ENCODE measurements at places on chromosomes 11 and 22.

DNA sequence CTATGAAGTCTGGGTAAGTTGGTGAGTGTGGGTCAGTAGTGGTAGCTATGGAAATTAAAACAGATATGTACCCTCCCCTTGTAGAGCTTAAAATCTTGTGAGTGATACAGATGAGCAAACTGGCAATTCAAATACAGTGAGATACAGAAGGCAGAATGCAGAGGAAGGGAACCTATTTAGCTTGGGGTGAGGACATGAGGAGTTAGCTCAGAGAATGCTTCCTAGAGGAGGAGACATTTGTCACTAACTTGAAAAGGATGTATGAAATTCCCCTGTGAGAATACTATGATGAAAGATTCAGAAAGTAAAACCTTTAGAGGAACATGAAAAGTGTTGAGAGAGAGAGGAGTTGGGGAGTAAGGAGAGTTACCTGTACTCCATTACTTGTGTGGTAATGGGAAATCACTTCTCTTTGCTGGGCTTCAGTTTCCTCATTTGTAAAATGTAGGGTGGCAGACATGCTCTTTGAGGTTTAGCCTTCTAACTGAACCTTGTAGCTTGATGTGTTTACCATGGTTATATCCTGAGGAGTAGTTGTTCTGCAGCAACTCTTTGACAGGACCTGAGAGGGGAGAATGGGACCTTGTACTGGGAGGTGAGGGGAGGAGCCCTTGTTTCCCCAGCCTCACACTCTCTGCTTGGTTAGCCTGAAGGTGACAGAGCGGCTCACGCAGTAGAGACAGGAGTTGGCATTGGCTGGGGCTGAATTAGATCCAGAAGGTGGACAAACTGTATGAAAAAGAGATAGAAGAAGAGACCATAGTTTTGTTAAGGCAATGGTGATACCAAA, 17.9 kb downstream of the SWAP70 start:
- DNase-seq: no peak

GRCh38 chr22:28630177-28630574, 49.5 kb downstream of the TTC28 start:
- no peak for DNase-seq

DNA sequence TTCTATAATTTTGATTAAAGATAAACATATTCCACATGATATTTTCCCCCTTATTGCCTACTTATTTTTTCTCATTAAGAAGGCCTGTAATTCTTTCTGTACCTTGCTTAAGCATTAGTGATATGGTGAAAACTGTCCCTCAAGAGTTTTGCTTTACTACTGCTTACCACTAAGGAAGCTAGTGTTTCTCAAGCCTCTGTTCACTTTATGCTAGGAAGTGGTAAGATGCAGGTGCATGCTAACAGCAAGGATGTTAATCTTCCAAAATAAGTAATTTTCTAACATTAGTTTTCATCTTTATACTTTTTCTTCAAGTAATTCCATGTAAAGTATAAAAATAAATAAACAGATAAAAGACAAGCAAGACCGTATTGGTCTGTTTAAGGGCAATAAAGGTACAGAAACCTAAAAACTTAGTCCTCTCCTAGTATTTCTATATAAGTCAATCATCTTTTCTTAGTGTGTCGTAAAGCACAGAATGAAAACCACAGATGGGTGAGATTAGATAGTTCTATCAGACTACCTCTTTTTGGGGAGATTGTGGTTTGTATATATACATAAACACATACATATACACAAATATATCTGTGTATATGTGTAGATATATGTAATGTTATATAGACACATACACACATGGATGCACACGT, 731.0 kb upstream of the CNTN5 start:
- no peak for DNase-seq

DNA sequence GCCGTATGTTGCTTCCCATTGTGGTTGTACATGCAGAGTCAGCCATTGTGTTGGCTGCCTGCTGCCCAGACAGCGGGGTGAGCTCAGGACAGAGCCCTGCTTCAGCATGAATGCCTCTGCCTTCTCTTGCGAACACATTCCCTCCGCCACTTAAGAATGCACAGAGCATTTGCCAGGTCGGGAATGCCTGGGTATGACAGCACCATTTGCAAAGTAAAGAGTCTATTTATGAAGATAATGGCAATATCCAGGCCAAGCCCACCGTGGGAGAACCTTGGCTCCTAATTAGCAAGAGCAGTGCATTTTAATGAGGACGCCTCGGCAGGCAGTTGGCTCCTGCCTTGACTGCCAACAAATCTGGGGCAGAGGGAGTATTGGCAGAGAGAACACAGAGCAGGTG, 62.5 kb upstream of the SORL1 start:
- no peak for DNase-seq

DNA sequence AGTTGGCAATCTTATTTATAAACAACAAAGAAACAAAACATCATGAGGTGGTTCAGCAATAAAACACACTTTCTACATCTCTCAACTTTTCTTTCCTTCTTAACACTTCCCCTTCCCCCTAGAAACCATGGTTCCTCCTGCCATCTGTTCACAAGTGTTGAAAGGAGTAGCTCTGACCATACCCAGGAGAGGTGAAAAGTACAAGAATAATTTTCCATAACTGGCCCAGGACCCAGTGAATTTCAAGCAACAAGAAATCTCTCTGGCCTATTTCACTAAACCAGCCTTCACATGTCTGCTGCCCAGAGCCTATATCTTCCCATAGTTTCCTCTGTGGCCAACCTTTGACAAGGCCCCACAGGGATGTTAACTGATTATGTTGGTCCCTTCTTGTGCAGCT, 98.2 kb upstream of the CEP126 start:
- DNase-seq: no peak

- no peak for DNase-seq
These were observed 366.3 kb downstream of the TBC1D22A start for GRCh38 chr22:47128622-47129215.

DNA sequence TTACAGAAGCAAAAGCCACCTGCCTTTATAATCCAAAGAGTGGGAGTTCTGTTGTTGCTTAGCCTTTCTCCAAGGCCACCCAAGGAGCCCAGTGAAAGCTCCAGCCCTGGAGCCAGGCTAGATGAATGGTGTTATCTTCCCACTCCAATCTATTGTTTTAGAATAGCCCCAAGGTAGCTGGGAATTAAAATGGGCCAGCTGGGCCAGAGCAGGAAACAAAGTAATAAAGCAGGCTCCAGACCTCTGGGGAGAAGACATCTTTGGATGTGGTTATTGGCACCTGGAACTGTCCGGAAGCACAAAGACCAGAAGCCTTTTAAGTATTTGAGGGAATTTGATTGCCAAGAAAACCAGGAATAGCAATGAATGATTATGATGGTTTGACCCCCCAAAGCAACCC, 8.8 kb downstream of the C11orf96 start:
- DNase-seq: no peak

DNA sequence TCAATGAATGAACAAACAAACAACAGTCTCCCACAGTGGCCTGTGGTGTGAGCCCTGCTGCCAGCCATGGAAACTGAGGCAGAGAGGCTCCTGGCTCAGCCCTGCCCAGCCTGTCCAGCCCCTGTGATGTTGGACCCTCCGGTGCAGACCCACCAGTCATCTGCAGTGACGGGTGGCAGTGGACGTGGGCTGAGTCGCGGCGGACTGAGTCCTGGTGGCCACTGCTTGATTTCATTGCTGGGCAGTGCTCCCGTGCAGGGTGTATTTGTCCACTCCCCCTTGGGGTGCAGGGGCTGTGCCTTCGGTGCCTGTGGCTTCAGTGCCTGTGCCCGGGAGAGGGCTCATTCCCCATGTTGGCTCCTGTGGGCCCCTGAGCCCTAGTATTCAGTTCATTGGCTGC, 31.9 kb upstream of the MUC5AC start:
- DNase-seq: no peak

GRCh38 chr11:111456859-111457730, 55.1 kb downstream of the BTG4 start:
- DNase-seq: no peak

GRCh38 chr11:111910676-111911562, 651 bp downstream of the CRYAB start:
- DNase-seq: no peak

DNA sequence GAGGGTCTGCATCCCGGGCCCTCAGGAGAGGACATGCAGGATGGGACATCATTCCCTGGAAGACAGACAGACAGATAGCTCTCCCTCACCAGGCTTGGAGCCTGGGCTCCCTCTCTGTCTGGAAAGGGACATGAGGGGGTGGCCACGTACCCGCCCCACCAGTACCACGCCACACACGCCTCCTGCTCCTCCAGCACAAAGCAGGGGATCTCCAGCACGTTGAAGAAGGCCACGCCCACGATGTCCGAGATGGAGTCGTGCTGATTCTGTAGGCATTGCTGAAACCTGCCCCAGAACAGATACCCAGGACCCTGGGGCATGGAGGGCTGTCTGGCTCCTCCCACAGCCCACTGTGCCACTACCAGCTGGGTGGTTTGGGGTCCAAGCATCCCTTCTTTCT, 2.2 kb downstream of the PLA2G3 start:
- no peak for DNase-seq

- no peak for DNase-seq
These were observed 47.4 kb upstream of the FGF3 start for GRCh38 chr11:69866648-69867047.

DNA sequence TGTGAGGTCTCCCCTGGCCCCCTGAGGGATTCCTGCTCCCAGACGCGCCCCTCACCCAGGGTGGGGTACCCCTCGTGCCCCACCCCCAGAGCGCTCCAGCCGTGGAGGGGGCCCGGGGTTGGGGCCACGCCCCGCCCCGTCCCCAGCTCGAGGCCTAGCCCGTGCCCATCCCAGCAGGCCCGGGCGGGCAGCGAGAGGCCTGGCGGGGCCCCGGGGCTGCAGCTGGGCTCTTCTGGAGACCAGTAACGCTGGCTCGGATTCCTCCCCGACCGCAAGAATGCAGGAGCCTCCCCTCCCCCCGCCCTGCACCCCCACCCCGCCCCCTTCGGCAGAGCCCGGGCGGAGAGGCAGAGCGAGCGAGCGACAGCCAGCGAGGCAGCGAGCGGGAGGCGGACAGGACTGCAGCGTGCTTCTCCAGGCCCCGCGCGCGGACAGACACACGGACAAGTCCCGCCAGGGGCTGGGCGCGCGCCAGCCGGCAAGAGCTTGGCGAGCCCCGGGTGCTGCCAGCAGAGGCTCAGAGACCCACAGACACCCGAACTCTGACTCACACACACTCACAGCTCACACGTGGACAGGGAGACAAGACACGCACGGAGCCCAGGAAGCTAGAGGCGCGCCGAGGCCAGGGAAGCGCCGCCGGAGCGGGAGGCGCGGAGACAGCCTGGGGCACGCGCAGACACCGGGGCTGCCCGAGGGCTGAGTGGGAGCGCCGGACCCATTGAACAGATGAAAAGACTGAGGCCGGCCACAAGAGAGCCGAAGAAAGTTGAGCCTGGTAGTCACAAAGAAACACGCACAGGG, 15.2 kb downstream of the BCL9L start:
- no peak for DNase-seq

Measured in esophagus squamous epithelium (tissue), 5 donors.